ENCODE measurements at places on chromosomes 12 and 14. TPM values are rescaled to one million over a fixed set of nuclear protein-coding genes. Genes with fewer than 3 reads are reported as not detected.

DNA sequence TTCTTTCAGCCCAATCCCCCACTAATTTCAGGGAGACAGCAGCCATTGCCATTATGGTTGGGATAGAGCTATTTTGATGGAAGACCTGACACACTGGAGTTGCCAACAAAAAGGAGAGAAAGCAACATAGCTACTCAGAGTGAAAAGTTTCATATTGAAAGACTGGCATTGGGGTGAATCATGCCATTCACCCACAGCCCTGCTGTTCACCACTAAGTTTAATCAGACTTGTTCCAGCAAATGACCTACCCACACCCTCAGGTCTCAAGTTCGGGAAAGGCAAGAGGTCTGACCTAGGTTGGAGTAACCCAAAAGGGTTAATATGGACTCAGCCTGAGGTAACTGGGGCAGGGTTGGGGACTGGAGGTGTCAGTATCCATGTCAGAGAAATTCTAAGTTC is 169.2 kb downstream of the PAWR start:
- DNase-seq = no peak
- H3K4me3 ChIP-seq = no peak overlapping the region
- no peak overlapping the region for H3K27ac ChIP-seq
- no peaks in the 10 kb centered on the region for H3K27me3 ChIP-seq

GRCh38 chr14:99242238-99242637 is 29.8 kb downstream of the BCL11B start:
- no peak overlapping the region for H3K4me3 ChIP-seq
- H3K36me3 ChIP-seq = no peaks in the 10 kb centered on the region
- no peak for DNase-seq
- peaks cover 15% of the 10 kb centered on the region for H3K27me3 ChIP-seq

DNA sequence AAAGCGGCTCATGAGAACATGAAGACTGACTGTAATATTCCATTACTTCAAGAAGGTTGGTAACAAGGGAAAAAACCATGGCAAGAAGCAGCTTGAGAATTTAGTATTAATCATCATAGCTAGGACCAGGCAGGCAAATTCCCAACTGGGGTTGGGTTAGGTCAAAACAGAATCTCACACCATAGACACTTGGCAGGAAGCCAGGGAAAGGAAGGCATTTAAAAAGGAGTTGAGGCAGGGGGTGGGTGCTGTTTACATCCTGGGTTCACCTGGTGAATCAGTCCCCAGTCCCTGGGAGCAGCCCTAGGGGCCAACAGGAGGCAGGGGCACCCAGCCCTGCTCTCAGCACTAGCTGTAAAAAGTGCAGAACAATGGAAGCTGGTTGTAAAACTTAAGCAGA is 108.6 kb downstream of the EGLN3 start:
- no peak overlapping the region for H3K27ac ChIP-seq
- DNase-seq = no peak
- peaks cover 3% of the 10 kb centered on the region for H3K27me3 ChIP-seq
- H3K4me1 ChIP-seq = no peaks in the 10 kb centered on the region
- H3K36me3 ChIP-seq = no peaks in the 10 kb centered on the region

GRCh38 chr12:38279756-38280155 is 36.8 kb upstream of the ALG10B start:
- no peaks in the 10 kb centered on the region for H3K36me3 ChIP-seq
- H3K27me3 ChIP-seq = no peaks in the 10 kb centered on the region
- H3K4me1 ChIP-seq = no peaks in the 10 kb centered on the region
- DNase-seq = no peak
- no peak overlapping the region for H3K4me3 ChIP-seq

Gene OR10G2
- not detected for total RNA-seq

Gene RAB15
- total RNA-seq = 15.5 TPM
